OCI-LY7 (cell line): ENCODE measurements at places on chromosomes 4 and X. TPM values are rescaled to one million over a fixed set of nuclear protein-coding genes. Genes with fewer than 3 reads are reported as not detected.
A peak's percentile ranks its signal among the peaks of the same experiment; 100 is the strongest.

GRCh38 chrX:71056867-71057266 lies 11.3 kb downstream of the SNX12 start:
- no peak for DNase-seq

The ZNF157 gene
- 1.4 and 1.7 TPM in 2 replicates for total RNA-seq

- DNase-seq: no peak
Measured at GRCh38 chr4:166459621-166460020, 586.6 kb downstream of the TLL1 start.

GRCh38 chr4:68871809-68872642 lies 56.2 kb downstream of the UGT2B10 start:
- DNase-seq: no peak

GRCh38 chr4:159010563-159011260 lies 92.2 kb upstream of the RAPGEF2 start:
- no peak for DNase-seq

The ZMAT1 gene
- total RNA-seq: not detected in 2 replicates

The SOWAHB gene
- total RNA-seq: not detected in 2 replicates

The UGT8 gene
- 18.5 and 20.7 TPM in 2 replicates for total RNA-seq

- no peak for DNase-seq
Measured at GRCh38 chr4:87077914-87078585, 142.4 kb downstream of the KLHL8 start.

The SCARB2 gene
- 0.28 and 1.1 TPM in 2 replicates for total RNA-seq

GRCh38 chr4:80913381-80913780 lies 117.1 kb upstream of the BMP3 start:
- peak; percentile 26 for DNase-seq

The NAA11 gene
- not detected in 2 replicates for total RNA-seq

GRCh38 chr4:66328803-66329574 lies 658.7 kb upstream of the EPHA5 start:
- DNase-seq: no peak
